ENCODE measurements at places on chromosomes 6 and 20.
A peak's percentile ranks its signal among the peaks of the same experiment; 100 is the strongest.

DNA sequence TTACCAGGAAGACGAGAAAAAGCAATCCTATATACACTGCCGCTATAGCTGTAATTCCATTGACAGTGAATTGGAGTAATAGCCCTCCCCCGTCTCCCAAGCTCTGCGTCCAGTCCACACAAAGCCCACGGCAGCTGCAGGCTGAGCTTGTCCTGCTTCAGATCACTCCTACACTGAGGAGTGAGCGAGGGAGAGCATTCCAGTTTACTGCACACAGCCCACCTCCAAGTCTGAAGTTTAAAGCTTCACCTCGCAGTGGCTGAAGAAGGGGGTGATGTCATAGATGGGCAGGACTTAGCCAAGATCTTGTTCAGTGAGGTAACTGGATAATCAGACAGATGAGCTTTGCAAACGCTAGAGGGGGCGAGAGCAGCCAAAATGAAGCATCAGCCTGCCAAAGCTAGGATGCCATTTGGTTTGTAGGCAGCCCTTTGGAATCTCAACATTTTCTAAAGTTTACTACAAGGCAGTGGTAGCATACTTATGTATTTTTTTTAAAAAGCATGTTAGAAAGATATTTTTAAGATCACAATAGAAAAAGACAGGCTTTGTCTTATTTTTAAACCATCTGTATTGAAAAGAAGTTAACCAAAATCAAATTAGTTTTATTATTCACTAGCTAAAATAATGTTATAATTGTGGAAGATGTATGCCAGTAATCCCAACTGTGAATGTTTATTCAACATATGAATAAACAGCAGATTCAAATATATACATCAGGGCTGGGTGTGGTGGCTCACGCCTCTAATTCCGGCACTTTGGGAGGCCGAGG, at the start of gene FLRT3:
Gene FLRT3, minus strand, starts transcription at position 213 of the 772 bp plus-strand sequence. CDS start 10,106 bp downstream, outside the sequence.
- DNase-seq = peak; percentile 99

GRCh38 chr6:164124986-164125385, 710.5 kb downstream of the QKI start:
- no peak for DNase-seq

DNA sequence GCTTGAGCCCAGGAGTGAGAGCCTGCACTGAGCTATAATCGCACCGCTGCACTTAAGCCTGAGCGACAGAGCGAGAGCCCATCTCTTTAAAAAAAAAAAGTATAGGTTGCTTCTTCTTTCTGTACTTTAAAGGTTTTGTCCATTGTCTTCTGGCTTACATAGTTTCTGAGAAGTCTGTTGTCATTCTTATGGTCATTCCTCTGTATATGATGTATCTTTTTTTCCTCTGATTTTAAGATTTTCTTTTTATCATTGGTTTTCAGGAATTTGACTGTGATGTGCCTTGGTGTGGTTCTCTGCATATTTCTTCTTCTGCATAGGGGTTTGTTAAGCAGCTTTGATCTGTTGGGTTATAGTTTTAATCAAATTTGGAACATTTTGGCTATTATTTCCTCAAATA, 29.1 kb downstream of the QRSL1 start:
- DNase-seq = no peak

DNA sequence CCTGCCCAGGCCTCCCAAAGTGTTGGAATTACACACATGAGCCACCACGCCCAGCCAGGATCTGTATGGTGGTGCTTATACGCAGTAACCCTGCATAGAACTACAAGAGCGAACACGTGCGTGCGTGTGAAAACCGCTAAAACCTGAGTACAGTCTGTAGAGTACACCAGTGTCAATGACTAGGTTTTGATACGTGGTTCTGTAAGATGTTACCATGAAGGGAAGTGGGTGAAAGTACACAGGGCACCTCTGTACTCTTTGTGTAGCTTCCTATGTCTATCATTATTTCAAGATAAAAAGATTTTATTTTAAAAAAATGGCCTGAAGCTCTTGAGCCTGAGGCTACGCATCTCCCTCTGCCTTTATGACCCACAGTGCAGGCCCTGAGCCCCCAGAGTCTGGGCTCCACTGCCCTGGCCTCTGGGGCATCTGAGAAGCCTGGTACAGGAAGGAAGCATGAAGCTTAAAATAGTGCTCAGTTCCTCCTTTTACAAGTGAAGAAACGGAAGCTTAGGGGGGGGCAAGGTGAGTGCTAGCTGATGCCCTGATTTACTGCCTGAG, 21.6 kb downstream of the LY86 start:
- DNase-seq = no peak
